ENCODE measurements at places on chromosomes 2 and 18. TPM values are rescaled to one million over a fixed set of nuclear protein-coding genes. Genes with fewer than 3 reads are reported as not detected.

The SLC9A2 gene
- 0.03 TPM for polyA plus RNA-seq

DNA sequence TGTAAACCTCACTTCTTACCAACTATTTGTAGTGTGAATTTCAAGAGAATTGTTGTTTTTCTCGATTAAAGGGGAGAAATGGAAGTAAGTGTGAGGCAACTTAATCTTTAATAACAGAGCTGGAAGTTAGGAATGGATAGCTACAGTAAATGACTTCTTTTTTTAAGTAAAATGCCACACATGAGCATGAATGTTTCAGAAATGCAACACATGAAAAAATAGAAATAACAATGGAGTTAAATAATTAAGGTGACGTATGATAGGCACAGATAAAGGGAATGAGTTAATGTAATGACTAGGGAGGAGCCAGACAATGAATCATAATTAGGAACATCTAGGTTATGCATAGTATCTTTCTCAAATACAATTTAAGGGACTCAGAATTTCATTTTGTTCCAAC, 3.4 kb downstream of the REL start:
- DNase-seq, result peak; percentile 77

The ZNF521 gene
- polyA plus RNA-seq, result 111 TPM

- no peak for DNase-seq
Observed at GRCh38 chr2:195985741-195986140, 82.9 kb downstream of the DNAH7 start.

DNA sequence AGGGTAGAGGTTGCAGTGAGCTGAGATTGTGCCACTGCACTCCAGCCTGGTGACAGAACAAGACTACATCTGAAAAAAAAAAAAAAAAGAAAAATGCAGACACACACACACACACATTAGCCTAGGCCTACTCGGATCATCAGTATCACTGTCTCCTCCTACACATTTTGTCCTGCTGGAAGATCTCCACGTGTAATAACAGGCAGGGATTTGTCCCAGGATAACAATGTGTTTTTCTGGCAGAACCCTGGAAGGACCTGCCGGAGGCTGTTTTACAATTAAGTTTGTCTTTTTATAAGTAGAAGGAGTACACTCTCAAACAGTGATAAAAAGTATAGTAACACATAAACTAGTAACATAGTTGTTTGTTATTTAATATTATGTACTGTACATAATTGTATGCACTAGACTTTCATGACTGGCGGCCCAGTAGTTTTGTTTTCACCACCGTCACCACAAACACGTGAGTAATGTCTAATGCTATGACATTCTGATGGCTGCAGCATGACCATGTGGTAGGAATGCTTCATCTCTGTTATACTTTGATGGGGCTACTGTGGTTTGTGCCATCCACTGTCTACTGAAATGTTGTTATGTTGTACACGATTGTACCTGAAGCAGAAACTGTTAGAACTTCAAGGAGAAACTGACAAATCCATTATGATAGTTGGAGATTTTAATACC, 130.6 kb downstream of the ATP9B start:
- no peak for DNase-seq

The MATN3 gene
- 1.8 TPM for polyA plus RNA-seq

DNA sequence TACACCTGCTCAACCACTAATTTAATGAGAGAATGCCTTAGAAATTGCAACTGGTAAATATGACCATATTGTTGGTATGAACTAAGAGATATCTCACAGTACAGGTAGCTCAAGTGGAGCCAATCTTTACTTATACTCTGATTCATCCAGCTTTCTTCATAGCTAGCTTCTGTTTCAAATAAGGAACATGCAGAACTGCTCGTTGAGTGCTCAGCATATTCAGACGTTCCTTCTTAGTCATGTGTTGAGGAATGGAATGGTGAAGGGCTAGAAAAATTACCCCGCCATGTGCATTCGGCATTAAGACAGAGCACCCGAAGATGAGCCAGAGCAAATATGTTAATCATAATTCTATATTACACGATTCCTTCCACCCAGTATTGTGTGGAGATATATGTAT, 144.0 kb upstream of the VRK2 start:
- no peak for DNase-seq

Measured in endothelial cell of umbilical vein (primary cell).